RPMI8226 (cell line): ENCODE measurements at places on chromosomes 6 and 20.
A peak's percentile ranks its signal among the peaks of the same experiment; 100 is the strongest.

DNA sequence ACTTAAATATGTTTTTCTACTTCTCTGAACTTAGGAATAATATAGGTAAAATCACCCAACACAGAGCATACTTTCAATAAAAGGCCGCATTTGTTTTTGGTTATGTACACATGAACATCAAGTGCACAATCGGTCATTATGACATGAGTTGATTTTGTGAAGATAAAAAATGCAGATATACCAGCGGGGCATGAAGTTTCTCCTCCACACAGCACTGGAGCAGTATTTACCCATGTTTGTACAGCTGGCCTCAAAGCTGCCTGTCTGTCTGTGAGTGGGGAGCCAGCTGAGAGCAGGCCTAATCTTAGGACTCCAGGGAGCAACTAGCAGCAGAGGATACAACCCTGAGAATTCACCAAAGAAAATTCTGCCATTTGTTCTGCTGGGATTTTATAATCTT, 206.5 kb downstream of the TPBG start:
- DNase-seq: no peak

GRCh38 chr20:25278636-25279361, 30.9 kb downstream of the PYGB start:
- DNase-seq: no peak

DNA sequence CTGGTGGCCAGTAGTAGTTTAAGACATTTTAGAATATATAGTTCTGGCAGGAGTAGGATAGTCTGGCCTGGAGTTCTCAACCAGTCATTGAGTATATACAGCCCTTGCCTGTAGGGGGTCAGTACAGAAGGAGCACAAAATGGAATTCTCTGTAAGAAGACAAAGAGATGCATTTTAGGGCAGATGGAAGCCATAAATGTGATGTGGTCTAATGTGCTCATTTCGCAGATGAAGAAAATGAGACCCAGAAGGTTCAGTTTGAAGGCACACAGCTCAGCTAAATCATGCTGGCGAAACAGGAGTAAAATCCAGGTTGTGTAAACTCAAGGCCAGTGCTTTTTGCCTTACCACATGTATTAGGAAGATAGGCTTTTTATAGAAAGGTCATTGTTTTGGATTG, 29.6 kb downstream of the QKI start:
- DNase-seq: no peak

GRCh38 chr6:99349171-99350141, at the start of gene FAXC:
FAXC (minus strand) TSS chr6:99349674; CDS start chr6:99349372, 302 bp downstream.
- DNase-seq: peak; percentile 24

DNA sequence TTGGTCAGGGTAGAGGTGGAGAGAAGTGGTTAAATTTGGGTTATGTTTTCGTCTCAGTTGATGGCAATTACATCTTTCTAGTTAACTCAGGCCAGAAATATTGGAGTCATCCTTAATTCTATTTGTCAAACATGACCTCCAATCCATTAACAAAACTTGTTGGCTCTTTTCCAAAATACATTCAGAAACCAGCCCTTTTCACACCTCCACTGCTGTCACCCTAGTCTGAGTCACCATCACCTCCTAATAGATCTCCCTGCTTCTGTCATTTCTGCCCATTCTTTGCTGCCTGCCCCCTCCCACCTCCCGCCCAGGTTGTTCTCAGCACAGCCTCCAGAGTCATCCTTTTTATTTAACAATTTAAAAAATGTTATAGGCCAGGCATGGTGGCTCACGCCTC, 3.0 kb upstream of the ABCF1 start:
- DNase-seq: no peak

- DNase-seq: no peak
Measured at GRCh38 chr6:13367396-13367795, 39.1 kb upstream of the TBC1D7 start.

DNA sequence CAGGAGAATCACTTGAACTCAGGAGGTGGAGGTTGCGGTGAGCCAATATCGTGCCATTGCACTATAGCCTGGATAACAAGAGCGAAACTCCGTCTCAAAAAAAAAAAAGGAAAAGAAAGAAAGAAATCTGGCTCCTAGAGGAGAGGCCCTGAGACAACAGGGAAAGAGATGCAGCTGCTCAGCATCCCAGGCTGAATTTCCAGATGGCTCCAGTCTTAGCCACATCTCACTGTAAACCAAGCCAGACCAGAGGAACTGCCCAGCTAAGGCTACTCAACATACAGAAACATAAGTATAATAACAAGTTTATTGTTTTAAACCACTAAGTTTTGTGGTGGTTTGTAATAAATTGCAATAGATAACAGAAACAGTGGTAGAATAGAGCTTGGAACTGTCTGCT, 38.5 kb upstream of the TASP1 start:
- no peak for DNase-seq

DNA sequence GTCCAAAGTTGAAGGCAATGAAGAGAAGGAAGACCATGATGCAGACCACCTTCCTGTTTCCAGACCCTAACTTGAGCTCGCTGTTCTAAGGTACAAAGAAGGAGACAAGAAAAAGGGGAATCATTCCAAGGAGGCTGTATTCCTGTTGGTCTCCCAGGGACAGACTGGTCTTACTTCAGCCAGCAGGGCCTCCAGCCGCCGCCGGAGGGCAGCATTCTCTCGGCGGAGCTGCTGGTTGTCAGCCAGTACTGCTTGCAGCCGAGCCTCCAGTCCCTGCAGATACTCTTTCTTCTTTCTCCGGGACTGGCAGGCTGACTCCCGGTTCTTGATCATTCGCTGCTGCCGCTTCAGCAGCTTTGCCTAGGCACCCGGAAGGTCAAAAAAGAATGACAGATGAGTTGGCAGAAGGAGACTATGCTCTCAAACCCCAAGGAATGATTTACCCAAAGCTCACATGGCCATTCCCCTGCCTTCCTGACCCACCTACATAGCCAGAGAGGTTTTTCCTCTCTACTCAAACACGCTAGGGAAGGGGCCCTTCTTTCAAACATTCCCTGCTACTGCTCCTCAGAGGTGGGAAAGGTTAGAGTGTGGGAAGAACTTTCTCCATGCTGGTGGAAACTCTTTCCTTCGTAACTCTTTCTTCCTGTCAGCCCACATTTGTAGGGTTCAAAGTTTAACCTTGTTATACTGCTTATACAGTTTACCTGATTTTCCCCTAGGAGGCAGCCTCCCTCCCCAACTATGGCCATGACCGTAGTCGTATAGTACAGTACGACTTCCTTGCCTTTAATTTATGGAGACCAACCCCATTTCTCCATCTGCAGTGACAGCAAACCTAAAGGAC, 9.0 kb downstream of the ATF6B start:
- peak; percentile 77 for DNase-seq

DNA sequence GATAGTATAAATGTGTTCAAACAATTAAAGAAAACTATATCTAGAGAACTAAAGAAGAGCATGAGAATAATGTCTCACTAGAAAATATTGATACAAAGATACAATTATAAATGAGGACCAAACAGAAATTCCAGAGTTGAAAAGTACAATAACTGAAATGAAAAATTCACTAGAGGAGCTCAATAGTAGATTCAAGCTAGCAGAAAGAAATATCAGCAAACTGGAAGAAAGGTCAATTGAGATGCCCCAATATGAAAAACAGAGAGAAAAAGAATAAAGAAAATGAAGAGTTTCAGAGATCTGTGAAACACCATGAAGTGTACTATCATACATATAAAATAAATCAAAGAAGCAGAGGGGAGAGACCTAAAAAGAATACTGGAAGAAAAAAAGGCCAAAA, 18.0 kb upstream of the BRPF3 start:
- no peak for DNase-seq

DNA sequence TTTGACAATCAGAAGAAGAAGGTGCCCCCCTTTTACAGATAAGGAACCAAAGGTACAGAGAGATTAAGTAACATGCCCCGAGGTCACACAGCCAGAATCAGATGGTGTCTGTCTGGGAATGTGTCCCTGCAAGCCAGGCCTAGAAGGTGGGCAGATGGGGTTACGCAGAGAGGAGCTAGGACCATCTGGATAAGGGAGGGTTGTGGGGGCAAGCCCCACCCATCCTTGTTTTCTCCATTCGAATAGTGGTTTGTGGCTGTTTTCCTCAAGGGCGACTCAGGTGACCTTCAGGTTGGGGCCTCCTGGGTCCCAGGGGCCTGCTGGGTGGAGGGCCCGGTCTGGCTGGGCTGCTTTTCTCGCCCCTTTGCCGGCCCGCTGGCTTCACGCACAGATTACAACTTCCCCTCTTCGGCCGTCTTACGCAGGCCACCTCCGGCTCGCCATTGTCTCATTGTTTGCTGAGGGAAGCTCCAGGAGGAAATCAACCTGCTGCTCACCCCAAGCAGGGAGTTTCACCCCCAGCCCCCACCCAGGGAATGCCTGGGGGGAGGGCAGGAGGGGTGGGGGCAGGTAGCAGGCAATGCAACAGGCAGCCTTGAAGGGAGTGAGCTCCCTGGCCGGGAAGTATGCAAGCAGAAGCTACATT, 30.8 kb upstream of the CSNK2A1 start:
- no peak for DNase-seq

GRCh38 chr6:135093578-135093977, 39.0 kb upstream of the HBS1L start:
- DNase-seq: no peak

- DNase-seq: peak; percentile 93
Measured at GRCh38 chr6:4902363-4902762, 101.5 kb downstream of the RPP40 start.

GRCh38 chr6:37200085-37200484, 30.1 kb downstream of the PIM1 start:
- DNase-seq: no peak

DNA sequence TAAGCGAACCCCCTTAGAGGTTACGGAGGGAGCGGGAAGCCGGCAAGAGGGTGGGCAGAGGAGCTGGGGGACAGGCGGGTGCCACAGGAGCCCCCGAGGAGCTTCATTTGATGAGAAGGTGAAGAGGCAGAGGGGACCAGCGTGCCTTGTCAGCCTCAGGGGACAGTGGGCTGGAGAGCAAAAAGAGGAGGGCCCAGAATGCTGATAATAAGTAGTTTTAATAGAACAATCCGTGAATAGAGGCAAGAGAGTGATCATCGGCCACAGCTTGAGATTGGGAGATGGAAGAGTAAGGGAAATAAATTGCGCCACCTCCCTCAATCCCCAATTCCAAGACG, 1.3 kb downstream of the COL19A1 start:
- no peak for DNase-seq

GRCh38 chr6:52341561-52342260, 20.2 kb upstream of the PAQR8 start:
- no peak for DNase-seq

- DNase-seq: no peak
Measured at GRCh38 chr20:43495388-43495787, 12.1 kb upstream of the L3MBTL1 start.

- DNase-seq: no peak
Measured at GRCh38 chr6:33417128-33417902, 592 bp downstream of the CUTA start.

- no peak for DNase-seq
Measured at GRCh38 chr6:6969761-6970223, 138.0 kb upstream of the RREB1 start.

DNA sequence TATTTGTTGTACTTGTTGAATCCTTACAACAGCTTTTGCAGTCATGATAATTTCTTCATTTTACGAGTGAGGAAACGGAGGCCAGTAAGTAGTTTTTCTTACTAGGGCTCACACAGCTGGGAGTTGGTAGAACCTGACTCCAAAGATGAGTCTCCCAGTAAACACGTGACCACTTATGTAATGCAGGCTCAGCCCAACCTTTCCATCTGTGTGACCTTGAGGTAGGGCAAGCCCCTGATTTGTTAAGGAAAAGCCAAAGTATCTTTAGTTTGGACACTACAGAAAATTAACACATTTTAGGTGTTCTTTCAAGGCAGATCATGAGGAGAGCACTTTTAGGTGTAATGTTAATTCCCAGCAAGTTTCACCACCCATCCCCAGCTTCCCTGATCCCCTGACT, 111.3 kb downstream of the LRRC1 start:
- DNase-seq: no peak

DNA sequence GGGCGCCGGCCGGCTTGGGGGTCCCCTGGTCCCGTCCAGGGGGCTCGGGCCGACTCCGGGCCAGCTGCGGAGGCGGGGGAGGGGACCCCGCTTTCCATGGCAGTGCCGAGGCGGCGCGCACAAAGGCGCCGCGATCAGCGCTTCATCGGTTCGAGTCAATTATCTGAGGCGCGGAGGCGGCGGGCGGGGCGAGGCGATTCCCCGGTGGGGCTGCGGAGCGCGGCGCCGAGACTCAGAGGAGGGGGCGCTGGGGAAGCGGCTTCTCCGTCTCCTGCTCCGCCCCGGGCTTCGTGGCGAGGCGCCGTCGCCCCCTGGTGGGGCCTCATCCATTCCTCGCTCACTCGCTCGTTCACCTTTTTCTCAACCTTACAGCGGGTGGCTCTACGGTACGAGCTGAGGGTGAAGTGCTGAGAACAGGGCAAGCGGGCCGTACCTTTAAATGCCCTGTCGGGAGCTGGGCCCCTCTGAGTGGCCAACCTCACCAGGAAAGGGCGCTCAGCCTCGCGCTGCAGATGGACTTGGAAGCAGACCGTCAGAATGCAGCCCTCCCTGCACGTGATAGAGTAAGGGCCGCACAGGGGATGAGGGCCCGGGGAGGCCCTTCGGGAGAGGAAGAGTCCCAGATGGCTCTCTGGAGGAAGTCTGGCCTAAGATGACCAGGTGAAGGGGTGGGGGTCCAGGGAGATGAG, 39.9 kb downstream of the SLC52A3 start:
- DNase-seq: peak; percentile 77

DNA sequence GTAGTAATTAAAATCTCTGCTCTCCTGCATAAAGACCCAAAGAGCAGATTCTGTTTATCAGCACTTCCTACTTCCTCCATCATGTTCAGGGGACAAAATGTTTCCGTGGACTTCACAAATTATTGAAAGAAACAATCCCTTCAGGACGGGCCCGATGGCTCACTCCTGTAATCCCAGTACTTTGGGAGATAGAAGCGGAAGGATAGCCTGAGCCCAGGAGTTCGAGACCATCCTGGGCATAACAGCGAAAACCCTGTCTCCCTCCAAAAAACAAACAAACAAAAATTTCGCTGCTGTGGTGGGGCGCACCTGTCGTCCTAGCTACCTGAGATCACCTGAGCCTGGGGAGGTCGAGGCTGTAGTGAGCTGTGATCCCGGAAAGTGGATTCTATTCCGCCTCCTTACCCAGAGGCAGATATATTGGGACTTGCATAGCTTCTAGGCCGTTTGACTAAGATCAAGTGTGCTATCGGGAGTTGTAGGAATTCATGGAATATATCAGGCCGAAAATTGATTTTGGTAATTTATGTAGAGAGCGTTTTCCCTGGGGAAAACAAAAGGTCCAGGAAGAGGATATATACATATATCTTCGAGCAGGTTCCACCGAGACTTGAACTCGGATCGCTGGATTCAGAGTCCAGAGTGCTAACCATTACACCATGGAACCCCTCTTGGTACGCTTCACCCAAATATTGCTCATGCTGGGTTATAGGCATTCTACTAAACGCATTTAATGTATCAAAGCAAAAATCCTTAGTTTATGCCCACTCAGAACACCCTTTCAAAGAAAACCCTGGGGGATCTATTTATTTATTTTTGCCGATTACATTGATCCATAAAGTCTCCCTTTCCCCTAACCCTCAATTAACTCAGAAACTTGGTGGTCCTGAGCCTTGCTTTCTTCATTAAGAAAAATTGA, 74.5 kb upstream of the ZNF184 start:
- peak; percentile 86 for DNase-seq

GRCh38 chr6:90078513-90079289, 184.4 kb downstream of the GJA10 start:
- DNase-seq: no peak
